RKO (cell line): ENCODE measurements at places on chromosomes 4 and X.

DNA sequence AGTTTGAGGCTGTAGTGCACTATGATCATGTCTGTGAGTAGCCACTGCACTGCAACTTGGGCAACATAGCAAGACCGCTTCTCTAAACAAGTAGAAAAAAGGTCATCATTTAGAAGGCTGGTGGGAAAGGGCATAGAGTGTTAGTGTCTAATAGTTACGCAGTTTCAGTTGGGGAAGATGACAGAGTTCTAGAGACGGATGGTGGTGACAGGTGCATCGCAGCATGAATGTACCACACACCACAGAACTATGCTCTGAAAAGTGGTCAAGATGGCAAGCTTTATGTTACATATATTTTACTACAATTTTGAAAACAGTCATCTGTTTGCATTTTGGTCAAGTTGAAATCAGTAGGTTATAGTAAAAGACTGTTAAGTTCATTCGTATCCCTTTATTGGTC lies 23.7 kb upstream of the CLDN34 start:
- no peak for DNase-seq

DNA sequence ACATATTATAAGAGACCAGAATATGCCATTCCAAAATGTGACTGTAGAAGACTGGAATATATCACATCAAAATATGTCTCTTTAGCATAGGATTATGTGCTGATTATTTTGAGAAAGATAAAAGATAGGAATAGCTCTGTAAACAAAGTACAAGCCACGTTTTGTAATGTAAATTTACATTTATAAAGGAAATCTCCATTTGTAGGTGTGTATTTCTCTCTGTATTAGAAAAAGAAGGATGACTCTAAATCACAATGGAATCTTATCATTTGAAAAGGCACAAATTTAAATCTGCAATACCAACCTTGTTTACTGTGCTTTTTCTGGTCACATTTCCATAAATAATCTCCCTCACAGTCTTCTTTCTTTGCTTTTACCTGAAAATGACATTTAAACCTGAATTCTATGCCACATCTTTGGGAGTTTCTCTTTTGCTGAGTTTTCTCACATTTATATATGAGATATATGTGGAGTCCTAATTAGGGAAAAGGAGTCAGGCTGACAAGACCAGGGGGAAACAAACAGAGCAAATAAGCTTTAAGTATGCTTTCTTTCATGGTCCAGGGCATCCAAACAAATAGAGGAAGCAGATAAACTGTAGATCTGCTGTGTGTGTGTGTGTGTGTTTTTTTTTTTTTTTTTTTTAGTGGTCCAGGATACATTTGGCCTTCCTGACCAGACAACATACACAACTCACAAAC lies 244.0 kb downstream of the CPXCR1 start:
- DNase-seq, result no peak

- DNase-seq, result peak; percentile 61
Observed at GRCh38 chrX:152915541-152916241, 17.8 kb downstream of the ZNF185 start.

DNA sequence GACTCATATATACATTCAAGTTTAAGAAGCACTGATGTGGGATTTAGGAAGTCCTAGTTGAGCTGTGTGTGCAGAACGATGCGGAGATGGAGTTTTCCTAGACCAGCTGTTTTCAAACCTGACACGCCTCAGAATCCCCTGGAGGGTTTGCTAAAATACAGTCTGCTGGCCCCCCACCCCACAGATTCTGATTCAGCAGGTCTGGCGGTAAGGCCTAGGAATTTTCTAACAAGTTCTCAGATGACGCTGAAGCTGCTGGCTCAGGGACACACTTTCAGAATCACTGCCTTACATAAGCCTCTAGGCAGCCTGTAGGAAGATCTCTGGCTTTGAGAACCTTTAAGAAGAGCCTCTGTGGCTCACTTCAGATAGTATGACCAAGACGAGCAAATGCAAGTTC lies 73.1 kb downstream of the PHEX start:
- no peak for DNase-seq

- no peak for DNase-seq
Observed at GRCh38 chrX:112577146-112577545, 102.6 kb downstream of the LHFPL1 start.

- no peak for DNase-seq
Observed at GRCh38 chr4:82320351-82320750, 53.4 kb downstream of the HNRNPD start.

GRCh38 chrX:97358941-97359340 lies 475.2 kb downstream of the RPA4 start:
- DNase-seq, result no peak

DNA sequence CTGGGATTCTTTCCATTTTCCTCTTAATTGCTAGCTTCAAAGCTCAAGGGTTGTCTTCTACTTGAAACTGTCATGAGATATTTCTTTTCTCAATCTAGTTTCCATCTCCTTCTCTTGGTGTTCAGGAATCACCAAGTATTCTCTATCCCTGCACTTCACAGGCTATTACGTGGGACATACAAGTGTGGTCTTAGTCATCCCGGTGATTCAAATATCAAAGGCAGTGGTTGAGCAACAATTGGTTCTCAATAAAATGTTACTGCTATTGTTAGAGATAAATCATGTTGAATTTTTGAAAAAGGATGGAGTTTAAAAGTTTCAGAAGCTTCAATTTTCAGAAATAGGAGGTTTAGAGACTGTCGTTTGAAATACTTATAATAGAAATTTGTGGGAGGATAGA lies 812.9 kb downstream of the FSTL5 start:
- DNase-seq, result no peak

DNA sequence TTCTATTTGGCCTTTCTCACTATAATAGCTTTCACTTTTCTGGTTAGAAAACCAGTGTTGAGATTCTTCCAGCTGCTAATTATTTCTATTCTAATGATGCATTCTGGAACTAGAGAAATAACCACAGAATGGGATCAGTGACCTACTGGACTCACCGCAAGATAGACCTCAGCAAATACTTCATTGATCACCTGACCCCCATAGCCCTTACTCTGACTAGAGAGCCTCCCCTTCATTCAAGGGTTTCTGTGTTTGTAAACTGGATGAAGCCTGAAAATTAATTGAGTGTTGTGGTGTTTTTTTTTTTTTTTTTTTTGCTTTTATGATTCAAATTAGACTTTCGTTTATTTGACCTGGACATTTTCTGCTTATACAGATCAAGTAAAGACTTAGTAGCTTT lies 97.0 kb downstream of the NBDY start:
- no peak for DNase-seq

GRCh38 chr4:56408978-56409377 lies 21.7 kb upstream of the AASDH start:
- DNase-seq, result no peak

DNA sequence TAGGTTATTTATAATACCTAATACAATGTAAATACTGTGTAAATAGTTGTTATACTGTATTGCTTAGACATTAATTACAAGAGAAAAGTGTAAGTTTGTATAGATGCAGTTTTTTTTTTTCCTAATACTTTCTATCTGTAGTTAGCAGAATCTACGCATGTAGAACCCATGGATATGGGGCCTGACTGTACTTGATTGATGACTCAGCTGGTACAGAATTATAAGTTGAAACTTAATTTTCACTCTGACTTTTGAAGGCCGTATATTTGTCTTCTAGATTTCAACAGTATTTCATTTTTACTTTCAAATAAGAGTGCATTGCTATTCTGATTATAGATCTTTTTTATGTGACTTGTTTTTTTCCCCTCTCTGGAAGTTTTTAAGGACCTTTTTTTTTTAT lies 30.8 kb upstream of the NDUFC1 start:
- DNase-seq, result no peak

DNA sequence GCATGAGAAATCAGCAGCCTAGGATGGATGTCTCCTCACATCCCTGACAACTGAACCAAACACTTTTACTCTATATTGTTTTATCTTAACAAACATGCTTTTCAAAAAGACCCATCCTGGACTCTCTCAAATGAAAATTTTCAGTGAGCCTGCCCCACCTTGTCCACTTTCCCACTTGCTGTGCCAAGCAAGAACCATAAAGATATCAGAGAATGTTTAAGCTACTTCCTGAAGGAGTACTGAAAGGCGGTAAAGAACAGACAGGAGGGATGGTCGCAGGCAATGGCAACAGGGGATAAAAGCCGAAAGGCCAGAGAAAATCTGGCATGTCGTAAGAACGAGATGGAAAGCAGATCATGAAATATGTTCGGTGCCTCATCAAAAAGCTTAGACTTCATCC lies 10.5 kb downstream of the APBB2 start:
- DNase-seq, result no peak

DNA sequence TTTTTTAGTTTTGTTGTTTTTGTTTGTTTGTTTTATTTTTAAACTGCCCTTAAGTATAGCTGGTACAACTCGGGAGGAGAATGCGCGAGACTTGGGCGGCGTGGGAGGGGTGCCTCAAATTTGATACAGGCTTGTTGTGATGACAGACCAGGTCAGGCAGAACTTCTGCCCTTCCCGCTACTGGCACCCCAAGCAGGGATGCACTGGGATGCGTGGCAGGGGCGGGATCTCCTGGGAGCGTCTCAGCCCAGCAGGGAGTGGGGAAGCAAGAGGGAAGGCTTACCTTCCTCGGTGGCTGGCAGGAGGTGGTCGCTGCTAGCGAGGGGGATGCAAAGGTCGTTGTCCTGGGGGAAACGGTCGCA lies 851 bp downstream of the SFRP2 start:
- DNase-seq, result no peak

DNA sequence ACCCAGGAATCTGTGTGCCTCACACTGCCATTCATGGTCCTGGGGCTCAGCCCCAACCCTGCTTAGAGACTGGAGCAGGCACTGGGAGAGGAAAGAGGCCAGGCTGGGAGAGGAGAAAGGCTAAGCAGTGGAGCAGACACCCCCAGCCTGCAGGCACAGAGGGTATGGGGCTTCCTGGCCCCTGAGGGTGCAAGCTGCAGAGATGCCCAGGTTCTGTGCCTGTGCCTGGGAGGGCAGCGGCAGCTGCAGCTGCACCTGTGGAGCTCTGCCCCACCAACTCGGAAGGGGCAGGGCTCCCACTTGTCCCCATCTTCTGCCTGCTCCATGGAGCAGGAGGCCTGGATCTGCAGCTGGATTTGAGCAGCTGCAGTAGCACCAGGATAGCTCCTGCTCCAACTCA lies 47.9 kb downstream of the DMP1 start:
- DNase-seq, result no peak

DNA sequence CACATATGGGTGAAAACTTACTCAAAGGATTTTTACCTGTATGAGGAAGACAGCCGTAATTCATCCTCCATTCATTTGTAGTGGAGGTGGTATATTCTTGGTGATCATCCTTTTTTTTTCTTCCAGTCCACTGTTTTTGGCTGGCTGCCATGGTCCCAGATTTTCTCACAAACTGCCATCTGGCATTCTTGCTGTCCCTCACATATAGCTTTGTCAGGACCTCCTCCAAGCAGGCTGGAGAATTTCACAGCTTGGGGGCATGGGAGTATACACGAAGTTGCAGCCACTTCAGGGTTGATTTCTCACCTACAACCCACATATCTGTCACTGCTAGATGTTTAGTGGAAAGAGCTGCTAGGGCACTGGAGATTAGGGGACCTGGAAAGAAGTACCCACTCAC lies 401.0 kb downstream of the IL1RAPL1 start:
- DNase-seq, result no peak

- peak; percentile 38 for DNase-seq
Observed at GRCh38 chr4:37889849-37890800, 759 bp upstream of the TBC1D1 start.

DNA sequence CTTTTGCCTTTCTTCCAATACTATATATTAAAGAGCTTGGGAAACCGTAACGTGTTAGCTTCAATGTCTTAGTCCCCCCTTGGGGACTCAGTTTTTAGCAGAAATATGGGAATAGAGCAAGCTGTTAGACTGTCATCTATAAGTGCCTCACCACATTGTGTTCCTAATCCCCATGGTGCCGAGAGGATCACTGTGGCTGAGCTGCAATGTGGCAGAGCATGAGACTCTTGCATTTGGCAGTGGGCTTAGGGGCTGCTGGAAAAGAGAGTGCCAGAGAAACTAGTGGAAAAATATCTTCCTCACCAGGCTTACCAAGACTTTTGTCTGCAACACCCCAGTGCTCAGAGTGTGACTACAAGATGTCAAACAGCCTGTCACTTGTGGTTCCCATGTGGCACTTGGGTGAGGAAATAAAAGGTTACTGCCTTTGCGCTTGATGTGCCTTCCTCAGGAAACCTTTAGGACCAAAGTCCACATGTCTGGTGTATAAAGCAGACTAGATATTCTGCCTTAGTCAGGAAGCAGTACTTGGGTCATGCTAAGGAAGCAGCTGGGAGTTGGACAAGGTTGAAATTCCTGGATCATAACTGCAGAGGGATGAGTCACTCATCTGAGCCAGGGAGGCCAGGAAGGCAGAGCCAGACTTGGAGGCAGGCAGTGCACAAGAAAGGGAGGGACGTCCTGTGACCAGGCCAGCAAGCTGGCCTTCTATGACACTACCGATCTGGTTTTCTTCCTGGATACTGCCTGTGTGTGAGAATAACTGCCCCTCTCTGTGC lies 9.7 kb upstream of the MAGEA4 start:
- DNase-seq, result peak; percentile 80

GRCh38 chr4:27085396-27085795 lies 224.8 kb downstream of the STIM2 start:
- no peak for DNase-seq

DNA sequence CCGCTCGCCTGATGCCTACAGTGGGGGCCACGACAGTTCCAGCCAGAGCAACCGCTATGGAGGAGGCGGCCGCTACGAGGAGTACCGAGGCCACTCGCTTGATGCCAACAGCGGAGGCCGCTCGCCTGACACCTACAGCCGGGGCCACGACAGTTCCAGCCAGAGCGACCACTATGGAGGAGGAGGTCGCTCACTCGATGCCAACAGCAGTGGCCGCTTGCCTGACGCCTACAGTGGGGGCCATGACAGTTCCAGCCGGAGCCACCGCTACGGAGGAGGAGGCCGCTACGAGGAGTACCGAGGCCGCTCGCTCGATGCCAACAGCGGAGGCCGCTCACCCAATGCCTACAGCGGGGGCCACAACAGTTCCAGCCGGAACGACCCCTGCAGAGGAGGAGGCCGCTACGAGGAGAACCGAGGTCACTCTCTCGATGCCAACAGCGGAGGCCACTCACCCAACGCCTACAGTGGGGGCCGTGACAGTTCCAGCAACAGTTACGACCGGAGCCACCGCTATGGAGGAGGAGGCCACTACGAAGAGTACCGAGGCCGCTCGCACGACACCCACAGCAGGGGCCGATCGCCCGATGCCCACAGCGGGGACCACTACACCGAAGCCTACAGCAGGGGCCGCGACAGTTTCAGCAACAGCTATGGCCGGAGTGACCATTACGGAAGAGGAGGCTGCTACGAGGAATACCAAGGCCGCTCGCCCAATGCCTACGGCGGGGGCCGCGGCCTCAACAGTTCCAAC lies 2.5 kb downstream of the RBMXL3 start:
- no peak for DNase-seq
